ENCODE measurements at places on chromosomes 11 and 22.

- no peak for DNase-seq
Observed at GRCh38 chr11:124717786-124718651, 21.7 kb upstream of the NRGN start.

DNA sequence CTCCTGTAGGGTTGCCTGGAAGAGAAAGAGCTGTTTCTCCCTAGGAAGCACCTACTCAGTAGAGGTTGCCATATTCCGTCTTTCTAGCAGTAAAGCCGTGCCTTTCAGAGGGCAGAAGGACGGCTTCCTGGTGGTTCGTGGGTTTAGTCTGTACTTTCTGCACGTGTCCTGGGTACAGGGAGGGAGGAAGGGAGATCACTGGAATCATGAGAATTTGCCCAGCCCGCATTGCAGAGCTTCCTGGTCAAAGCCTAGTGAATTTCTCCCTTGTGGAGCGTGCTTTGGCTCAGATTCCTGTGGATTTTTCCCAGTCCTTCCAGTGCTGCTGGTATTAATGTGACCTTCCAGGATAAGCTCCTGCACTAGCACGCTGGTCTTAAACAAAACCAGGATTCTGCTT, 44.9 kb downstream of the GRAMD1B start:
- DNase-seq = no peak

DNA sequence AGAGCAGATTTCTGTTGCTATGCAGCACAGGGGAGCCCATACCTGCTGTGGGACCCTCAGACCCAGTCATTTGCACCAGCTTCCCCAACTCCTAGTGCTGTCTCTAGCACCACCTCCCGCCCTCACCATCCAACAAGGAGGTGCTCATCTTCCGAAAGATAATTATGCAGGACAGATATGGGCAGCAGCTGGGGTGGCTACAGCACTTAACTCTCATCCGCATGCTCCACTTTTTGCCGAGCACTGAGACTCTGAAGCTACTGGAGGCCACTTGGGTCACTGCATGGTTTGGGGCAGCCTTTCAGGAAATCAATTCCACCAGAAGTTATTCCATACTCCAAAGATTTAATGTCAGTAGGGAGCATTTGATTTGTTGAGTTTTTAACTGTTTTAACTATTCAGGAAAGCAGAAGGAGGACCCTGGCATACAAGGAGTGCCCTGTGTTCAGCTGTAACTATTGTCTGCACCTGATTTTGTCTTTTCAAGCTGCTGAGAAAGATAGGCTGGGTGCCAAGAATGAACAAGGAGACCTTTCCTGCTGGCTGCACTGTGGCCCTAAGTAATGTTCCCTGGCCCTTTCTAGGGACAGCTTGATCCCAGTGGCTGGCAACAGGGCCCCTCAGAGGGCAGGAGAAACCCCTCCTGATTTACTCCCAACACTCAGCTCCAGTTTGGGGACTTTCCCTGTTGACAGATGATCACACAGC, 67.3 kb upstream of the CSNK2A3 start:
- DNase-seq = no peak

DNA sequence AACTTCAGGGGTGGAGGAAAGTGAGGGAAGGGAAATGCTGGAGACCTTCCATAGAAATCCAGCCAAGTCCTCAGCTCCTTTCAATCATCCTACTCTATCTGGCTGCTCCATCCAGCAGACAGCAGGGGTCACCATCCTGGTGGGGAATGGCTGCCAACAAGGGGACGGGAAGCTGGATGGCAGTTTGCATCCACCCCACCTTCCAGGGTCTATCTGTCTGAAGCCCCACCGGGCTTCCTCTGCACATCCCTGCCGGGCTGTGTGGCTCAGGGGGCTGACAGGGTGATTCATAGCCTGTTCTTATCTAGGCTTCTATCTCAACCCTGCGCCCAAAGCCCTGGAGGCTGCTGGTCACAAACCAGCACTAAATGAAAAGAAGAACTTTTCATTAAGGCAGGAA, 1.1 kb downstream of the SYTL2 start:
- DNase-seq = no peak

DNA sequence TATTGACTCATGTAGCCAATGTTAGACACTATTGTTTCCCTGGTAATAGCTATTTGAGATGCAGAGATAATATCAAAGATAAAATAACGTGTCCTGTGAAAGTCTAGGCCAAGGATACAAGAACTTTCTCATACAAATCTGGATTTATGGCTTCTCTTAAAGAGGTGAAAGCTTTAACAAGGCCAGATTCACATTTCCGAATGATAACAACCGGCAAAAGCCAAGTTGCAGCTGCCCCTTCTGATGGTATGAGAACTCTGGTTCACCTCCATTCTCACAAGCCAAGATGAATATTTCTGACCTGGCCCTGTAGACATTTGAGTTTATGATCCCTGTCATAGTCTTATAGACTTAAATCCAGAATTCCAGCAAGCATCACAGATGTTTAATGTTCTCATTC, 230.4 kb upstream of the ZC3H12C start:
- no peak for DNase-seq

DNA sequence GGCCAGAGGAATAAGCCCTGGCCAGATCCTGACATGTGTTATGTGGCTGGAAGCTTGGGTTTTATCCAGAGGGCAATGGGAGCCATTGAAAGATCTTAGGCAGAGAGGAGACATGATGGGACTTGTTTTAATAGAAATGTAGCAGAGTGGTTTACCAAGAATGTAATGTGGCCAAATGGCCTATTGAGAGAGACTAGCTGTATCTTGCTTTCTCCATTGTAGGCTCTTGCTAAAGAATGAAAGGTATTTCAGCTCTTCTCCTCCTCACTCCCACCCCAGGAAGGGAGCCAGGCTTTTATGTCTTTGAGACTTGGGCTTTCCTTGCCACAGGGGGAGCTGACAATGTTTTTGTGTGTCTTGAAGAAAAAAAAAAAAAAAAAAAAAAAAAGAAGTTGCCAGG, 82.3 kb downstream of the TRIM29 start:
- no peak for DNase-seq

DNA sequence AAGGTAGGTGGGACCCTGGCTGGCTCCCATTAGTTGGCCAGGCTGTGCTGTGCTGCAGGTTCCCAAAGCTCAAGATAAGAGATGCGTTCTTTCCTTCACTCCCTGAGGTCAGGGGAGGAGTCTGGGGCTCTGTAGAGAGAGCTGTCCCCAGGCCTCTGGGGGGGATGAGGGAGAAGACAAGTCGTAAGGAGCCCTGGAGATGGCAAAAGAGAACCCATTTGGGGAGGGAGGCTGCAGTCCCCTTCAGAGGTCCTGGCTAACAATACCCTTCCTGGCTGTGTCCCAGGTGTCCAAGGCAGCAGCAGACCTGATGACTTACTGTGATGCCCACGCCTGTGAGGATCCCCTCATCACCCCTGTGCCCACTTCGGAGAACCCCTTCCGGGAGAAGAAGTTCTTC, 916 bp downstream of the GNG3 start:
- no peak for DNase-seq

GRCh38 chr11:74179234-74180052, 8.4 kb downstream of the PPME1 start:
- no peak for DNase-seq

DNA sequence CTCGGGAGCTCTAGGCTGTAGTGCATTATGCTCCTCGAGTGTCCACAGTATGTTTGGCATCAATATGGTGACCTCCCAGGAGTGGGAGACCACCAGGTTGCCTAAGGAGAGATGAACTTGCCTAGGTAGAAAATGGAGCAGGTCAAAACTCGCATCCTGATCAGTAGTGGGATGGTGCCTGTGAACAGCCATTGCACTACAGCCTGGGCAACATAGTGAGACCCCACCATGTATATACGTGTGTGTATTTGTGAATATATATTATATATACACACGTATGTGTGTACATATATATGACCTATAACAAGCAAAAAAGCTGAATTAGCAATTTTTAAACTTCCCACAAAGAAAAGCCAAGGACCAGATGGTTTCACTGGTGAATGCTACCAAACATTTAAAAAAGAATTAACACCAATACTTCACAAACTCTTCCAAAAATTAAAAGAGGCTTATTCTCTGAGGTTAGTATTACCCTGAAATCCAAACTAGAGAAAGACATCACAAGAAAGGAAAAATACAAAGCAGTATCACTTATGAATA, 97.4 kb downstream of the RNF169 start:
- no peak for DNase-seq

DNA sequence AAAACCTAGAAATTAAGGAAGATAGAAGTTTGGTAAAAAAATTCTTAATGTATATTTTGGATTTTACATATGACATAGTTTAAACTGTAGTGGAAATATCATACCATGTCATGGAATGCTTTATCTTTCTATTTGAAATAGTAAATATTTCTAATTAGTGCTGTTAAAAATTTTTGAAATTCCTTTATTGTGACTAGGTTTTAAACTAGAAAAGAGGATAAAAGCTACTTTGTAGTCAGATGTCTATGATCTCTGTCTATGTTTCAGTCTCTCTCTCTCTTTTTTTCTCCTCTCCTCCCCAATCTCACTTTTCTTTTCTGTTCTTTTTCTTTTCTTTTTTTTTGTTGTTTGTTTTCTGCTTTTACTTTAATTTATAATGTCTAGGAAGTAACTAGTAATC, 226.2 kb downstream of the TMEM135 start:
- no peak for DNase-seq

DNA sequence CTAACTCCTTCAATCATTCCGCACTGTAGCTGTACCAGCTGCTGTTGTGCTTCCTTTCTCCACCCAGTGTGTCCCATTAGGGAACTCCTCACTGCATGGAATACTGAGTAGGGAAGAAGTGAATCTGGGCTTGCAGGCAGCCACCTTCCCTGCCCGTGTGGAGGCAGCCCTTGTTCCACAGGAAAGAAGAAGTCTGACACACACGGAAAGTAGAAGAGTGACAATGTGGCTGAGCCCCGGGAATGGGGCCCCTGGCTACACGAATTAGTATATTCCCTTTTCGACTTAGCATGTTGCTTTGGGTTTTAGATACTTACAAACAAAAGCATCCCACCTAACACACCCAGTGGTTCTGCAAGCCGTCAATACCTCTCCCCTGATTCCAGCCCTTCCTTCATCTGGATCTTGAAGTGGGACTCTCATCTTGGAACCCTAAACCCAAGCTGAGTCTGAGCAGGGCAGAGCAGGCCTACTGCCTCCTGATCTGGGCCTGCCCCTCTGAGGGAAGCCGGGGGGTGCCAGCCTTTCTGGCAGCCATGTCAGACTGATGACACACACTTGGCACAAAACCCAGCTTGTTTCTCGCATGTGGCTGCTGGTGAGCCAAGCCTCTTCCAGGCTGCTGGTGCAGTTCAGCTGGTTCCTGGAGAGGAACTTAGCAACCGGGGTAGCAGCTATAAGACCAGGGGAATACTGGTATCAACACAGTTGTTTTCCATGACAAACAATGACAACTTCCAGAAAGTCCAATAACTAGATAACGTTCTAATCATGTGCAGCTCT, 71.6 kb downstream of the C11orf58 start:
- DNase-seq = no peak

GRCh38 chr11:83063073-83063754, 8.5 kb downstream of the RAB30 start:
- DNase-seq = no peak

DNA sequence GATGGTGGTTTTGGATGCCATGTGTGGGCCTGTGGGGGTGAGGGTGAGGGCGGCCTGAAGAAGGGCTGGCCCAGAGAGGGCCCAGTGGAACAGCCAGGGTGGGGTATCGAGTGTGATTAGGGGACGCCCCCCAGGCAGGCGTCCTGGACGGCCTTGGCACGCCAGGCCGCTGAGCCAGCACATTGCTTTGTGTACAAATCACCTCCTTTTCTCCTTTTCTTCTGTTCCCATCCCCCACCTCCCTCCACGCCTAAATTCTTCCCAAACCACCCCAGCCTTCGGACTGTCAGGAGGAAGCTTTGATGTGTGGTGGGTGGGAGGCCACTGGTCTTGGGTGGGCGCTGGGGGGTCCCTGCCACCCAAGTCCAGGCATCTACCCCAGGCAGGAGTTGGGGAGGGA, 7.8 kb upstream of the CD248 start:
- DNase-seq = no peak

DNA sequence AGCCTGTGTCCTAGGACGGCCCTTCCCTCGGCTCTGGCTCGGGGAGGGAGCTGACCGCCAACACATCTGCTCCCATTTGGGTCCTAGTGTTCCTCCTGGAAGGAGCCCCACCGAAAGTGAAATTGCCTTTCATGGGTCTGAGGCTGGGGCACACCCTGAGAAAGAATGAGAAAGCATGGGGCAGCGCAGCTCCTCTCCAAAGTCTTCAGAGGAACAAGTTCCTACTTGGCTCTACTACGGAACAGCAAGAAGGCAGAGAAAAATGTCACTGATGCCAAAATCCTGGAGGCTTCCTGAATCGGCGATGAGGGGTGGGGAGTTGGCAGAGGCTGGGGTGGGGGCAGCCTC, 41.5 kb upstream of the MYEOV start:
- no peak for DNase-seq

DNA sequence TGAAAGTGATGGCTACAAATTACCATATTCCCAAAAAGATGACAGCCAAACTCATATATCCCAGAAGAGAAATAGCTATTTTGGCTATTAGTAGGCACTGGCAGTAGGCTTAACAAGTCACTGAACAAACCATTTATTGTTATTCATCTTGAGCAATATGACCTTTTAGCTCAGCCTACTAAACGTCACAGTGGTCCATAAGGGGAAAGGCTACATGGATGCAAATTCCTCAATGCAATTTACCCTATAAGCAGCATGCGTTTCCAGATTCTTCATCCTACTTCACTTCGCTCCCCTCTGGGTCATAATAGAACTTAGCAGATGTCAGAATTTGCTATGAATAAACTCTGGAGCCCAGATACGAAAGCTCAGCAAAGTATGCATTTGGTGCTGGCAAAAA, 114.0 kb downstream of the SIK3 start:
- DNase-seq = no peak

- no peak for DNase-seq
Observed at GRCh38 chr22:49676783-49677494, 150.7 kb downstream of the BRD1 start.

- no peak for DNase-seq
Observed at GRCh38 chr11:108468478-108468864, 1.1 kb upstream of the C11orf65 start.

DNA sequence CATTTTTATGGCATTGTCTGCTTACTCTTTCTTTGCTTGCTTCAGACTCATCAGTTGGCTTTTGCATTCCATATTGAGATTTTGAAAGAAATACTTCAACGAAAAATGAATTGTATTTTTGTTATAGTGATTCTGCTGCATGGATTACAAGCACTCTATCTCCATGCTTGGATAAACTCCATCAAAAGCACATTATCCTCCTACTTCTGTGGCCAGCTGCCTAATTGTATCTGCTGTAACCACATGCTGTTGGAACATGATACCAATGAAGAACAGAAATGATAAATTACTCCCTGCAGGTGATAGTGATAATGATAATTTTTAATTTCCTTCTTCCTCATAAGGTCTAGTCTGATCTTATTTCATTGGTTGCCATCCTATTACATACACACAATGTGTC, 100.8 kb downstream of the PRMT3 start:
- DNase-seq = no peak

- DNase-seq = no peak
Observed at GRCh38 chr11:120598517-120599257, 87.1 kb downstream of the GRIK4 start.
